SK-N-SH (cell line): ENCODE measurements at places on chromosomes 5 and 9.

- DNase-seq, result peak; percentile 73
These were observed 666.4 kb upstream of the ZNF608 start for GRCh38 chr5:125412561-125413495.

DNA sequence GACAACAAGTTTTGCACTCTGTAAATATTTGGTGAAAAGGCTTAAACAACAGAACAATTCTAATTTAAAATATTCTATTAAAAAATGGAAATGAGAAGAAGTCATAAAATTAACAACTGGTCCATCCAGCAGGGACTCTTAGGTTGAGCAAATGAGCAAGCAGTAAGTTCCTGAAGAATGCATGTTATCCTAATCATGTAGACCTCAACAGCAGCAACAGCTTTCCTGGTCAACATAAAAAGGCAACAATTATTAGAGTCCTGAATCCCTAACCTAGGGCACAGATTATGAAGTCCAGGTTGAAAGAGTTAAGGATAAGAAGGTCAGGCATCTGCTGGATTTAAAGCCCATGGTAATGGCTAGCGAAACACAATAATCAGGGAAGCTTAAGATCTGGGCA lies 120.9 kb downstream of the SSBP2 start:
- no peak for DNase-seq

GRCh38 chr9:30574355-30575151 lies 1809.9 kb upstream of the ACO1 start:
- DNase-seq, result no peak

GRCh38 chr5:141618030-141618803 lies 583 bp downstream of the DIAPH1 start:
- peak; percentile 50 for DNase-seq

DNA sequence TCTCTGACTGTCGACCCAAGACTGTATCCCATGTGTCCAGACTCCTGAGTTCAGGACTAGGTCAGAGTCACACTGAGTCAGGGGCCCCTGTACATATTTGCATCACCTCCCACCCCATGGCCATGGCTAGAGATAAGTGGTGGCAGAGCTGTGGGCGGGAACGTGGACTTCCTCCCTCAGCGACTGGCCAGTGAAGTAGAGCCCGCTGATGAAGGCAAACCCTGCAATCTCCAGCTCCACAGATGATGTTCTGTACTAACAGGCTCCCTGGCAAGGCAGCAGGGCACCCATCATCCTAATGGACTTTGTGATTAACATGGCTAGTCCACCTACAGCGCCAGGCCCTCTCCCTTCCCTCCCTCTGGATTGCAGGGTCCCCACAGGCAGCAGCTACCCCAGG lies 110.5 kb upstream of the LRRTM2 start:
- peak; percentile 33 for DNase-seq

DNA sequence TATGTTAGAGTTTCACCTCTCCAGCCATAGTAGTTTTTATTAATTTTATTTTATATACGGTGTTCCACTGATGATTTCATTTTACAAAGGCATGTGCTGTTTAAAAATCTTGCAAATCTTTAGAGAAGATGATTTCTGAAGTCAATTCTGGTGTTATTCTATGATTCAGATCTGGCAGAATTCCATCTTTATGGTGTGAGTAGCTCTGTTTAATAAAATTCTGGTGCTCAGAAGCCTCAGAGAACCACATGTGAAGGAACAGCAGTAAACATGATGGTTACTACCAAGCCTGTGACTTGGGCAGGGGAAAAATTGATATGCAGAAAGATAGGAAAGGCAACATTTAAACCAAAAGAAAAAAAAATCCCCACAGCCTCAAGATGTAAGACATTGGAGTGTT lies 299.7 kb downstream of the NPR3 start:
- no peak for DNase-seq

GRCh38 chr5:44987026-44987425 lies 178.3 kb downstream of the MRPS30 start:
- no peak for DNase-seq

- no peak for DNase-seq
These were observed 75.2 kb downstream of the ACTBL2 start for GRCh38 chr5:57407391-57407790.

DNA sequence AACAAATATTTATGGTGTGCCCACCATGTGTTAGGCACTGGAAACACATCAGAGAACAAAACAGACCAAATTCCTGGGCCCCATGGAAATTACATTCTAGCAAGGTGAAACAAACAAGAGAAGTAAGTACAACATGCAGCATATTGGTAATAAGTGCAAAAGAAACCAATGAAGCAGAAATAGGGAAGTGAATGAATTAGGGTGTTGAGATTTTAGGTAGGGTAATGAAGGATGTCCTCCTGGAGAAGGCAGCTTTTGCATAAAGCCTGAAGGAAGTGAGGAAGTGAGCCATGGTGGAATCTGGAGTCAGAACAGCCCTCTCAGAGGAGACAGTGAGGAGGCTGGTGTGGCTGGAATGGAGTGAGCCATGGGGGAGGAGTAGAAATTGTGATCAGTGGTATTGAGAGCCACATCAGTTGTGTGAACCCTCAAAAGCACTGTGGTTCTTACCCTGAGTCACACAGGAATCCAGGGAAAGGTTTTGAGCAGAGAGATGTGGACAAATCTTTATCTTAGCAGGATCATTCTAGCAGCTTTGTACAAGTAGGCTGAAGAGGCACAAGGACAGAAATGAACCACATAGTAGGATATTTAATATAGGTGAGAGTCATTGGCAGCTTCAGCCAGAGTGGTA lies 52.7 kb upstream of the ARL15 start:
- no peak for DNase-seq

DNA sequence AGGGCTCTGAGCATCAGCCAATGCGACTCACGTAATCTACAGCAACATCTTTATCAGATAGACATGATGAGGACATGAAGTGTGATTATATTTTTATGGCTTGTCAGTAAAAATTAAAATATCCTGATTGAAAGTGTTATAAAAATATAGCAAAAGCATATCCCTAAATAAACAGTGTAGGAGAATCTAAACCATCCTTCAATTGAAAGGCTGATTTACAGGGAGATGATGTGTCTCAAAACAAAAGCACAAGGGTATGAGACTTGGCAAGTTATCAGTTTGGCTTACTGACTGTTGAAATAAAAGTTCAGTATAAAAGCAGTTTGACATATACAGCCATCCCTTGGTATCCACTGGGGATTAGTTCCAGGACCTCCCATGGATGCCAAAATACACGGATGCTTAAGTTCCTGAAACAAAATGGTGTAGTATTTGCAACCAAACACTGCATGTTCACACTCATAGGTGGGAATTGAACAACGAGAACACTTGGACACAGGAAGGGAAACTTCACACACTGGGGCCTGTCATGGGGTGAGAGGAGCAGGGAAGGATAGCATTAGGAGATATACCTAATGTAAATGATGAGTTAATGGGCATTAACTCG lies 149.9 kb upstream of the MAP1B start:
- no peak for DNase-seq

DNA sequence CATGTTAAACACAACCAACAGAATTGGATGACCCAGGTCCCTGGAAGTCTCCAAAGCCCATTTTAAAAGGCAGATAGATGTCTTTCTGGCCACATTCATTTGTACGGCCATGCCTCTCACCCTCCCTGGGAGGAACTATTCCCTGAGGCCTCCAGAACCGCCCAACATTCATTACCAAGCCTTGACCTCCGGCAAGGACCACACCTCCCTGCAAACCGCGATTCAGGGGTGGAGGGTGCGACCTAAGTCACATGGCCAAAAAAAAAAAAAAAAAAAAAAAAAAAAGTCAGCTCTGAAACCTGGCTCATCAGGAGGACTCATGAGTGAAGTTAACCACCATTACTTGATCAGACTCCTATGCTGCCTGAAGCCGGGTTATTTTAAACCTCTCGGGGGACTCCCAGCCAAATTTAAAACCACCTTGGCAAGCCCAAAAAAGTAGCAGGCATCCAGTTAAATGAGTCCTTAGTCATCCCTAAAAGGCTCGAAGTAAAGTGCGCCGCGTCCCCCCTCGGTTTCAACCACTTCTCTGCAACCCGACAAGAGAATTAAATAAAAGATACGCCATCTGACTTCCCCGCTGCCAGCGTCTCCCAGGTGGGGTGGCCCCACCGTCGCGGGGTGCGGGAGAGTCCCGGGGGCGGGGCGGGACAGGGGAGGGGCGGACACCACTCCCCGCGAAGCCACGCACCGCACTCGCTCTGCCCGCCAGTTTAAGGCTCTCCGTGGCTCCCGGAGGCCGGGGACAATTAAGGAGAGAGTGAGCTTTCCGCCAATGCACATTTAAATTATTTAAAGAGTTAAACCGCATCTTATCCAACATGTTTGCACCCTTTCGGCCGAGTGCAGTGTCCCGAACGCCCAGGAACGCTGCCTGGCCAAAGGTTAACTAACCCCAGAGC lies 2.3 kb downstream of the KLF9 start:
- peak; percentile 57 for DNase-seq

- no peak for DNase-seq
These were observed 72.7 kb downstream of the GHR start for GRCh38 chr5:42495914-42496313.

DNA sequence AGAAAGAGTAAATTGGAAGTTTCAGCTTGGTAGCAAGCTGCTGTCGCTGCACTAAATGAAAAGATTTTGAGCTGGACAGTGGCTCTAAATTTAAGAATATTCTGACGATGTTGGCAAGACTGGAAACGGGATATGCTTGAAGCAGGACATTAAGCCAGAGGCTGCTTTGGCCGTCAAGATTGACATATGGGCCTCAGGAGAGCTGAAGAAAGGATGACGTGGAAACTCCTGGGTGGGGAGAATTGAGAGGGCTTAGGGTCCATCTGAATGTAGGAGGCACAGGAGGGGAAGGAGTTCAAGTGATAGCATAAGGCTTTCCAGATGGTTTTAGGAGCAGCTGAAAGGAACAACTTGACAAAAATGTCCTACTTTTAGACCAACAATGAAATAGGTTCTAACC lies 108.9 kb downstream of the PAPPA start:
- no peak for DNase-seq

DNA sequence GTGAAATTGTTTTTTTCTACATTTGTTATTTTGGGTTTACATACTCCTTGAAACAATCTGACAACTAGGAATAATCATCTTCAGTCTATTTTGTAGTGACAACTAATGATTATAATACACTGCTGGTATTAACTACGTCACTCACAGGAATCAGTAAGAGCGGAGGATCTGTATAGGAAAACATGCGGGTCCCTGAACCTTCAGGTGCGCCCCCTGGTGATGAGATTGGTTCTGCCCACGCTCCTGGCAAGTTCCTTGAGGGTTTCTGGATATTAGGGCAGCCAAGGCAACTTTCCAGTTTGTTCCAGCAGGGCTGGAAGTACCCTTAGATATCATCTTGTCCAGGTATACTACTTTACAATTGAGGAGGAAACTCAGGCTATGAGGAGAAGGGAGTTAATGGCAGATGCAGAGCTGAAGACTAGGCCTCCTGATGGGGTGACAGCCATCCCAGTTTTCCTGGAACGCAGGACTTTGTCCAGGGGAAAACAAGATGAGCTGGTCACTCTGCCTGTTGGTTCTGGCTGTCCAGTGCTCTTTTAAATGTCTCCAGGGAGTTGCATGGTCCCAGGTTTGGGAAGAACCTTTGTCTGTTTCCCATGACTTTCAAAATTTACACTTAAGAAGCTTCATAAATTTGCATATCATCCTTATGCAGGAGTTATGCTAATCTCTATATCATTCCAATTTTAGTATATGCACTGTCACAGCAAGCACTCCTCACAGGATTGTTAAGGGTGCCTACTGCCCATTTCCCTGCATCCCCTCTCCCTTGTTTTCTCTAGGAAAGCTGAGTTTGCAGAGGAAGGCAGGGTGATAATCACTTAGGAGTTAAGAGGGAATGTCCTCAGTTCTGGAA lies 14.9 kb upstream of the WNT8A start:
- DNase-seq, result peak; percentile 83

- no peak for DNase-seq
These were observed 113.5 kb downstream of the RORB start for GRCh38 chr9:74610523-74611061.

- DNase-seq, result no peak
These were observed 79.9 kb upstream of the IL7R start for GRCh38 chr5:35776757-35777156.

DNA sequence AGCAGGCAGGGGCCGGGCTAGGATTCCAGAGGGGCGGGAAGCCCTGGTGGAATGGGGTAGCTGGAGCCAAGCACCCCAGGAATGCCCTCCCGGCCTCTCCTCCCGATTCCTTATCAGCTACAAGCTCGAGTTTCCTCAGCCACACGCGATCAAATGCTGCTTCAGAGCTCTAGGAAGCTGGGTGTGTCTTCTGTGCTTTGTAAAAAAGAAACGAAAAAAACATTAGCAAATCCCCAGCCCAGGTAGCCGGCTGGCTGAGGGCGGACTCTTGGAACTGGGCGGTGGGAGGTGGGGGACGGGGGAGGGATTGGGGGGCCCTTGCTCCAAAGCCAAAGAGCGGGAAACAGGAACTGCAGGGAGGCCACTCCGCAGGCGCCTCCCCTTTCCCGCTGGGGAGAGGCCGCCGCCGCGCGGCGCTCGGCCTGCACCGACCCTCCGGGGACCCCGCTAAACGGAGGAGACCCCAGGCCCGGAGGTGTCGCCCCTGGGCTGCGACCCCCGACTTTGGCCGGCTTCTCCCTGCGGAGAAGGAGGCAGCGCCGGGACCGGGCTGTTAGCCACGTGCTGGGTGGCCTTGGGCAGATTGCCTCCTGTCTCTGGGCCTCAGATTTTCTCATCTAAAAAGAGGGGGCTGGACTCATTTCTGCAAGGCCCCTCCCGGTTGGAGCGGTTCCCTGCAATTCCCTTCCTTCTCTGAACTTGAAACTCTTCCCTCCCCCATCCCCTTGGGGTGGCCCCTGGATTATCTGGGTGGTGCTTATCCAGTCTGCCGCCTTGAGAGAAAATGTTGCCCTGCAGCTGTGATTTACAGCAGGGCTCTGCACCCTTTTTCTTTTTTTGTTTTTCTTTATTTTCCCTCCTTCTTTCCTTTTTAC lies 40.9 kb upstream of the FABP6 start:
- DNase-seq, result no peak

DNA sequence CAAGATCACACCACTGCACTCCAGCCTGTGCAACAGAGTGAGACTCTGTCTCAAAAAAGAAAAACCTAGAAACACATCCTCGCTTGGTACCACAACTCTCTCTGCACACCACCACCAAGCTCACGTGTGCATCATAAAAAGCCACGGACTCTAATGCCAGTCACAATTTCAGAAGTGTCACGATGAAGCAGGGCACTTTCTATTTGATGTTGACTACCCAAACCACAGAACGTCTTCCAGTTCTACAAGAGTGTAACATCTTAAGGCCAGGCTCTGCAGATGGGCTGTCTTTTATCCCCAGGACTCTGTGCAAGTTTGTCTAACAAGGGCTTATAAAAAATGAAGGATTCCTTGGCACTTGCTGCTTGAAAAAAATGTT lies 22.9 kb downstream of the GFPT2 start:
- no peak for DNase-seq

- no peak for DNase-seq
These were observed 321.5 kb downstream of the NFIB start for GRCh38 chr9:13992138-13993088.

- DNase-seq, result no peak
These were observed 162.6 kb downstream of the GLIS3 start for GRCh38 chr9:4137234-4137633.
